NCI-H748 treated with DMSO at 0.1 percent for 48 hours (cell line): ENCODE measurements at places on chromosomes 3 and 15.
A peak's percentile ranks its signal among the peaks of the same experiment; 100 is the strongest.

DNA sequence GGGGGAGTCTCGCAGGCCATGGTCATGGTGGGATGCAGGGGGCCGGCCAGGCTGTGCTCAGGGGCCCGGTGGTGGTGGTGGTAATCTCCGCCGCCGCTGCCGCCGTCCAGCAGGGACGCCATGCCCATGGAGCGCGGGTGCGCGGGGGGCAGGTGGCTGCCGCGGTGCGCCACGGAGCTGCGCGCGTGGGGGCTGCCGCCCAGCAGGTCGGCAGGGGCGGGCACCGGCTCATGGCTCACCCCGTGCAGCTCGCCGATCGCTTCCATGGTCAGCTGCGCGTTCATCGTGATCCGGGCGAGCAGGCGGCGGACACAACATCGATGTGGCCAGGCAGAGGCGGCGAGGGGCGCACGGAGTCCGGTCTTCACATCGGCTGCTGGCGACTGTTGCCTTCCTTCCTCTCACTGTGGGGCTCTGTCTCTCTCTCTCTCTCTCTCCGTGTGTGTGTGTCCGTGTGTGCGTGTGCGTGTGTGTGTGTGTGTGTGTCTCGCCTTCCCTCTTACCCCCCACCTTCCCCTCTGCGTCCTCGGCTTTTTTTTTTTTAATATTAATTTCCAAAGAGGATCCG is 451 bp downstream of the ONECUT1 start:
- no peak for DNase-seq

DNA sequence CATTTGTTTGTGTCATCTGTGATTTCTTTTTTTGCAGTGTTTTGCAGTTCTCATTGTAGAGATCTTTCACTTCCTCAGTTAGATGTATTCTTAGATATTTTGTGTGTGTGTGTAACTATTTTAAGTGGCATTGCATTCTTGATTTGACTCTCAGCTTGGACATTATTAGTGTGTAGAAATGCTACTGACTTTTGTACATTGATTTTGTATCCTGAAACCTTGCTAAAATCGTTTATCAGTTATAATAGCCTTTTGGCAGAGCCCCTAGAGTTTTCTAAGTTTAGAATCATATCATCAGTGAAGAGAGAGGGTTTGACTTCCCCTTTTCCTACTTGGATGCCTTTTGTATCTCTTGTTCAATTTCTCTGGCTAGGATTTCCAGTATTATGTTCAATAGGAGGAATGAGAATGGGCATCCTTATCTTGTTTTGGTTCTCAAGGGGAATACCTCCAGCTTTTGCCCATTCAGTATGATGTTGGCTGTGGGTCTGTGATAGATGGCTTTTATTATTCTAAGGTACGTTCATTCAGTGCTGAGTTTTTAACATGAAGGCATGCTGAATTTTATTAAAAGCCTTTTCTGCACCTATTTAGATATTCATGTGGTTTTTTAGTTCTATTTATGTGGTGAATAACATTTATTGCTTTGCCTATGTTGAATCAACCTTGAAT is 211.7 kb downstream of the MBNL1 start:
- DNase-seq: no peak

DNA sequence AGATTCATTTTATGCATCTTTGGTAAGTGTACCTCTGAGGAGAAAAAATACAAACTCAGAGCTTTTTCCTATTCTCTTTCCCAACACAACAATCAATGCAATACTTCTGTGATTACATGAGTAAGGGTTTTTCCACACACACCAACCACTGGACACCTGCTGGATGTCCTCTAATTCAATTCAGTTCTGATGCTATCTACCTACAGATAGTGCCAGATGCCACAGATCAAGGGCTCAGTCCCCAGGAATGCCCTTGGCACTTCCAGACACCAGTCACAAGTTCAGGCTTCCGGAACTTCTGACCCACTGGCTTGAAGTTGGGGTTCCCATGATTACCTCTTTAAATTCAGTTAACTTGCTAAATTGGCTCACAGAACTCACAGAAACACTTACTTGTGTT is 511.5 kb downstream of the AGBL1 start:
- DNase-seq: no peak

GRCh38 chr3:175378348-175378747 is 519.2 kb downstream of the NAALADL2 start:
- peak; percentile 69 for DNase-seq

DNA sequence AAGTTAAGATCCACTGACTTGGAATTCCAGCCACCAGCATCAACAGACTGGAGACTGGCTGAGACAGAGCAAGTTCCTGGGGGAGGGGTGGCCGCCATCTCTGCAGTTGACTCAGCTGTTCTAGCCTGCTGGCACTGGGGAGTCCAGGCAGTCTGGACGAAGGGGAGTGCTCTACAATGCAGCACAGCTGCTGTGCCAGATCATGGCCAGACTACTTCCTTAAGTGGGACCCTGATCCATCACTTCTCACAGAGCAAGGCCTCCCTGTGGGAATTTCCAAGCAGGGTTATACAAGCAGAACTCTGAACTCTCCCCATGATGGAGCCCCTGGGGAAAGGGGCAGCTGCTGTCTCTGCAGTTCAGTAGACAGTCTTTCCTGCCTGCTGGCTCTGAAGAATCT is 35.2 kb downstream of the PYGO1 start:
- DNase-seq: no peak

GRCh38 chr15:41854443-41854842 is 15.8 kb downstream of the PLA2G4B start:
- DNase-seq: no peak

- no peak for DNase-seq
These were observed 19.0 kb downstream of the ARNT2 start for GRCh38 chr15:80423215-80423614.

- DNase-seq: peak; percentile 81
These were observed 83.4 kb downstream of the FAM43A start for GRCh38 chr3:194769020-194769643.

- no peak for DNase-seq
These were observed 177.2 kb upstream of the THBS1 start for GRCh38 chr15:39403640-39404117.

- no peak for DNase-seq
These were observed 1.5 kb downstream of the CYP1A1 start for GRCh38 chr15:74723754-74724334.

DNA sequence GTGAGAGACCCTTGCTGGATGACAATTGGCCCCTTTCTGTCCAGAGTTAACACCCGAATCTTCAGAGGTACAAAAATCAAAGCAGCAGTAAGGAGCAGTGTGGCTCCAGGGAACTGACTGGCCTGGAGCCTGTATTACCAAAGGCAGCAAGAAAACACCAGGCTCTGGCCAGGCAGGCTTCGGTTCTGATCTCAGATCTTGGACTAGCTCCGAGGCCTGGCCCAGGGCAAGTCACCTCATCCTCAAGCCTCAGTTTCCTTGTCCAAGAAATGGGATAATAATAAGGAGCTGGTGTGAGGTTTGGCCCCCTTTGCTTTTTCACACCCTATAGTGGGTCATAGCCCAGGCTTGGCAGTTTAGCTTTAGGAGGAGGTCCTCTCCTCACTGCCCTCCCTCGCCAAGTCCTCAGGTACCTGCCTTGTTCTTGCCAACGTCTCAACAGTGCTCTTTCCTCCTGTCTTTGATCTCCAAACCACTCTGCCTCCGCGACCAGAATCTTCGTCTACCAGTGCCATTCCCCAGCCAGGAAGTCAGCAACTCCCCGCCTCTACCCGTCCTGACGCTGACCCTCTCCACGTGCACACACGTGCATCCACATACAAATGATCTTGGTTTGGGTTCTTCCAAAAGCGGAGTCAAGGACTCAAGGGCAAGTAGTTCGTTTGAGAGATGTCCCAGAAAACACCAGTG is 82.6 kb upstream of the TLE3 start:
- no peak for DNase-seq

GRCh38 chr3:69352305-69353087 is 33.4 kb downstream of the FRMD4B start:
- DNase-seq: no peak

GRCh38 chr3:43499256-43499655 is 122.6 kb downstream of the ANO10 start:
- DNase-seq: no peak

GRCh38 chr3:169379496-169380090 is 283.9 kb downstream of the MECOM start:
- no peak for DNase-seq
